ENCODE measurements at places on chromosomes 2 and 18.
A peak's percentile ranks its signal among the peaks of the same experiment; 100 is the strongest.

DNA sequence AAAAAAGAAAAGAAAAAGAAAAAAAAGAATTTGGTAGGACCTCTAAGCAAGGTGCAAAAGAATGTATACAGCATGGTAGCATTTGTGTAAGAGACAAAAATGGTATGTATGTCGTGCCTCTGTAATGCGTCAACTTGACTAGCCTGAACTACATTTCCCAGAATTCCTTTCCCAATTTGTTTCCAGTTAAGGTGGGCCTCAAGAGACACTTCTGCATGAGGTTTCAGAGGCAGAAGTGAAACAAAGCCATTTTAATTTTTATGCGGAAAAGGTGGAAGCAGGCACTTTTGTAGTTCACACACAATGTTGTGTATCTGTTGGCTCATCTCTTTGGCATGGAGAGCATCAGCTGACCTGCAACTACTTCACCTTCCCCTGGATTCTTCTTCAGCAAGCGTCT lies 56.5 kb upstream of the PAPOLG start:
- DNase-seq: no peak

DNA sequence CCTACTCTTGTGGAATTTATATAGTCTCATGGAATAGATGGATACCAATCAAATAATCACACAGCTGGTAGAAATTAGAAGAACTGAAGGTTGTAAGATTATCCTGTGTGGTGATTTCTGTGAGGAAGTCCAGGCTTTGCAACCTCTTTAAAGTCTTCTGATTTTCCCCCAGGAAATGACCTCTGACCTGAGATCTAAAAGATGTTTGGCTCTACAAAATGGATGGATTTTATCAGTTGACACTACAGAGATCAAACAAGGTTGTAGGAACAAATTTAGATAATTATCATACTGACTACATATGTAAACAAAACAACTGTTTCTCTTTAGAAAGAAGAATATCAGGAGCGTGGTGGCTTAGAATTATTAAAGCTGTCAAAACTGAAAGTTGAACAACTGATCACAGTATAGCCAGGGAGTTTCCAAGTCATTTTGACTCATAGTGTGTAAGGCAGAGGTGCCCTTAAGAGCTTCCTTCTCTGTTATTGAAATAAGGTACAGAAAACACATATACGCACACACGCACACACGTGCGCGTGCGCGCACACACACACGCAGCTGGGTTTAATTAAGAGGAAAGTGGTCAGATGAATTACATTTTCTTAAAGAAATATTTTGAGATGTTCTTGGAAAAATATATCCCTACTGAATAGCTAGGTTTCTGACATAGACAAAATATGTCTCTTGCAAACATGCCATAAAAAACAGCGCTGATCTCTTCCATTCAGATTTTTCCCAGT lies 35.5 kb upstream of the PELI1 start:
- no peak for DNase-seq

DNA sequence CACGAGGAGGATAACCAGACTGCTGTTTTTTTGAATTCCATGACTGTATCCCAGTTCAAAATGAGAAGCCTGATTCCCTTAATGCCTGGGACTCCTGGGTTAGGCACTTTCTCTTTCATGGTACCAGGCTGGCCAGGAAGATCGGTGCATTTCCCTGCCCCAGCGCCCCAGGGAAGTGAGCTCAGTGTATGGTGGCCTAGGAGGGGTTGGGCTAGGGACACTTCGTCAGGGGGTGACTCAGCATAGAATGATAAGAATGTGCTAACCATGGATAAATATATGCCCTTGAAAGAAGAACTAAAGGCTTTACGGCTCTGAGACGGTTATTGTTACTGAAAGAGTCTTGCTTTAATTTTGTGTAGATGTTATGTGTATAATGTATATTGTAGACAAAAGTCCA lies 27.5 kb upstream of the FAM237A start:
- DNase-seq: no peak

DNA sequence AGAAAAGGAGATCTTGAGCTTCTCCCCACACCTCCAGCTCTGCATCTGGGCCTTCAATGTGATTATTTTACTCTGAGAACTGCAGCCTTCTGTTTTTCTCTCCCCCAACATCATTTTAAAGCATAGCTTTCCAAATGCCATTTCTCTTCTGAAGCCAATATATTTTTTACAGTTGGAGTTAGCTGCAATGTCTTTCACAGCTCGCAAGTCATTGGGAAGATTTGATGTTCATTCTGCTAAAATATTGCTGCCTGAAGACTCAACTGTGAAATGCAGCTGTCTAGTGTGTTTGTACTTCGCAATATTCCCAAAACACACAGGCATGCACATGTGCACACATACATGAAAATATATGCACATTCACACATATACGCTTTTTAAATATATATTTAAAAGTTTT lies 295.3 kb downstream of the LRRTM1 start:
- no peak for DNase-seq

- peak; percentile 84 for DNase-seq
Observed at GRCh38 chr2:108492364-108492763, 41.9 kb upstream of the LIMS1 start.

- DNase-seq: peak; percentile 5
Observed at GRCh38 chr18:55405893-55406406, 182.0 kb downstream of the TCF4 start.

DNA sequence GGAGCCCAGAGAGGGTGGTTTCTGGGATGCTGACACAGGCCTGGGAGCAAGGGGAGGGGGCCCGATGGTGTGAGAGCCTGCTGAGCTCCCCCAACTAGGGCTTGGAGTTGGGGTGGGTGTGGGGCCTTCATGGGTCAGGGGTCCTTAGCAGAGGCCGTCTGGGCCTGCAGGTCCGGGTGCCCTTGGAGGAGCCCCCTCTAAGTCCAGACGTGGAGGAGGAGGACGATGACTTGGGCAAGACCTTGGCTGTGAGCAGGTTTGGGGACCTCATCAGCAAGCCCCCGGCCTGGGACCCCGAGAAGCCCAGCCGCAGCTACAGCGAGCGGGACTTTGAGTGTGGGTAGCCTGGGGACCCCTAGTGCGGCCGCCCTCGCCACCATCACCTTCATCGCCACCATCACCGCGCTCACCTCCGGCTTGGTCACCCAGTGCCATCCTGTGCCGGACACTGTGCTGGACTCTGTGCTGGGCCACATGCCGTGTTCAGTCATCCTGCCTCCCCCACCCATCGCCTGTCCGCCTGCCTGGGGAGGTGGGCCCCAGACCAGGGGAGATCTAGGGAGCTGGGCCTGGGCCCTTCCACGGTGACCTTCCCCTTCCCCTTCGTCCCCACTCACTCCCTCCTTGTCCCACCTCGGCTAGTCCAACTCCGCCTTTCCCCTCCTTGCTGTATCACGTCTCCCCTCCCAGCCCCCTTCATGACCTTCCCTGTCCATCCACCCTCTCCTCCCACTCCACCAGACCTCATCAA lies 980 bp downstream of the SLC4A3 start:
- DNase-seq: no peak

DNA sequence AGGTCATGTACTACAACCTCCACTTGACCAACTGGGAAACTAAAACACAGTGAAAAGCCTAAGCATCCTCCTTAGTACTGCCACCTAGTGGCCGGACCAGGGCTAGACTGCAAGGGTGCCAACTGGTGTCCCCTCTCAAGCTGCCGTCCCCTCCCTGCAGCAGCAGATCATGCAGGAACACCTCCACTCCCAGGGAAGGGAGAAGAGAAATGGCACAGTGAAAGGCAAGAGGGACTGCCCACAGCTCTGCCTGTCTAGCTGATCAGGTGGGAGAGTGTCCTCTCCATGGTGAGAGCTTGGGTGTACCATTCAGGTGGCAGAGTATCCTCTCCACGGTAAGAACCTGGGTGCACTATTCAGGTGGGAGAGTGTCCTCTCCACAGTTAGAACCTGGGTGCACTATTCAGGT lies 78.1 kb downstream of the AAK1 start:
- DNase-seq: peak; percentile 12

GRCh38 chr2:228658998-228659397 lies 477.5 kb upstream of the SPHKAP start:
- no peak for DNase-seq

DNA sequence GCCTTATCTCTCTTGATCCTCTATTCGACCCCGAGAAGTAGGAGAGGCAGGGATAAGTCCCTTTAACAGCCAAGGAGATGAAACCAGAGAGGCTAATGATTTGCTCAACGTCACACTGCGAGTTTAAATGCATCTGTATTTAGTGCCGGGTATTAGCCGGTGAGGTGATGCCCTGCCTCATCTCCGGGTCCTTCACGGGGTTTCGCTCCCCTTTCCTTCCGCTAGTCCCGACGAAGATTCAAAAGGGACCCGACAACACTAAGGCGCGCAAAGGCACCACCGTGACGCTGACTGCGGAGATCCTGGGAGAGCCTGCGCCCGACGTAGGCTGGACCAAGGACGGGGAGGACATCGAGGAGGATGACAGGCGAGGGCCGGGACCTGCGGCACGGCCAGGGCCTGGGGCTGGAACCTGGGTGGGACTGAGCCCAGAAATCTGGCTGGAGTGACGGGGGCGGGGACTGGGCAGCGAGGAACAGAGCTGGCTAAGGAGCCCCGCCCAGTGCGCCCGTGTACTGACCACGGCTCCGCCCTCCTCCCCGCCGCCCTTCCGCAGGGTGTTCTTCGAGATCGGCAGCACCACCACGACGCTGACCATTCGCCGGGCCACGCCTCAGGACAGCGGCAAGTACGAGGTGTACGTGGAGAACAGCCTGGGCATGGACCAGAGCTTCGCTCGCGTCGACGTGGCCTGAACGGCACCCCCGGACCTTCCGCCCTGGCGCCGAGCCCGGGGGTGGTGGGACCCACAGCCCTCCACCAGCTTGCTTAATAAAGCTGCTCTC lies 1.0 kb upstream of the GMPPA start:
- peak; percentile 87 for DNase-seq

DNA sequence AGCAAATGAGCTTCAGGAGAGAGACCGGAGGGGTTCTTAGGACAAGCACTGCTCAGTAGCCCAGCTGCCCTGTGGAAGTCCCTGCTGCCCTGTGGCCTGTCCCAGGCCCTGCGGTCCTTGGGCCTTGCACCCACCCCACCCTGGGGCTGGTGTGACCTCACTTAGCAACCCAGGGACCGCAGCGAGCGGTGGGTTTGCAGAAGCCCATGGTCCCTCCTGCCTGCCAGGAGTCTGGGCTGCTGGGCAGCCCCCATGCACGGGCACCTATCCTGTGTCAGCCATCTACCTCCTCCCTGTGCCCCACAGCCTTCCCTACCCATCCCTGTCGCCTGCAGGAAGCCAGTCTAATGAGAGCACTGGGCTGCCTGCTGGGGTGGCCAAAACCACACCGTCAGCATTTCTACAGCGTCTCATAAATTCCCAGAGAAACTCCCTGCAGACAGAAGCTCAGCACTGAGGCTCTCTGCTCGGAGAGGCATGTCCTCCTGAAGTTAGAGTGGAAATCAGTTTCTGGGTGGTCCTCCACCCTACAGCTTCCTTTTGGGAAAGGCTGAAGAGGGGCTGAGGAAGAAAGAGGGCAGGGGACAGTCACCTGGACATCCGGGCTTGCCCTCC lies 231.1 kb upstream of the HS6ST1 start:
- DNase-seq: no peak

- no peak for DNase-seq
Observed at GRCh38 chr2:190582736-190583506, 48.4 kb upstream of the NEMP2 start.

DNA sequence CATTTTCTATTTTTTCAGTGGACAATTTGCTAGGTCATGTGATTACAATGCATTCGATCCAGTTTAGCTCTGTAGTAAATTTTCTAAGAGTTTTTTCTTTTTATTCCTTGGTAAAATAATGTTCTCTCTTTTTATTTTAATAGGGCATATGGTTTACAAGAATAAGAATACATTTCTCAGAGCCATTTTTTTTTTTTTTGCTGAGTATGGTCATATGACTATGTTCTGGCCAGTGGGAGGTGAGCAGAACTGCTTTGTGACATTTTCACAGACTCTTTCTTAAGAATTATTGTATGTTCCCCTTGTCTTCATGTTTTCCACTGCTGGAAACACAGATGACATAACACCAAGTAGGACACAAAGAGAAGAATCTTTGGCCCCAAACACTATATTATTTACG lies 626.6 kb upstream of the FSHR start:
- DNase-seq: no peak
